Stimulated activated CD4-positive, alpha-beta T cell treated with anti-CD3 and anti-CD28 coated beads, Interleukin-12 subunit alpha, Interleukin-12 subunit beta, amount 100 ng/mL, for 24 hours (primary cell): ENCODE measurements at places on chromosomes 12 and 14.

DNA sequence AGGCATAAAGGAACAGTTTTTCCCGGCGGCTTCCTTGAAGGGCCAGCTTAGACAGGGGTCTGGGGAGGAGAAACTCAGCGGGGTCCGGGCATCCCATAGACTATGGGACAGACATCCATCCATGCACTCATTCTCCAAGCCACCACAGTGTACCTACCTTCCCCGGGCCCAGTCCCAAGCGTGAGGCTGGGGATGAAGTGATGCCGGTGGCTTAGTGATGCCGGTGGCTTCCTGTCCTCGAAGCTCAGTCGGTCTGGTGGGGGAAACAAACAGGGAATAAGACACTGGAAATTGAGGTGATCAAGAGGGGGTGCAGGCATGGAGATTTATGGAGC lies 421 bp downstream of the RTL1 start:
- DNase-seq: no peak

GRCh38 chr14:31208546-31209424 lies 1.2 kb upstream of the HECTD1 start:
- peak; percentile 19 for DNase-seq

DNA sequence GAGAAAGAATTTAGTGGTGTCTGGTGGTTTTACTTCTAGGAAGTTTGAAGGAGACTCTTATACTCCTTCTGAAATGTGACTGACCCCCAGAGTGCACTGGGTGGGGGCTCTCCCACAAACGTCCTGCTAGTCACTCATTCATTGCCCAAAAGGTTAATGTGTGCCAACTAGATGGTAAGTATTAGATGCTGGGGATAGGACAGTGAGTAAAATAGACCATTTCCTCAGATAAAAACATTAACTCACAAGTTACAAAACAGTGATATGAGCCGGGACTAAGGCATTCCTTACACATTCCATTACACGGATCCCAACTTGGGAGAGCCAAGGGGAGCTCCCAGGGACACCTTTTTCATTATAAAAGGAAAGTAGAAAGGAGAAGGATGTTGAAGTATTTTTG lies 185.1 kb downstream of the ATXN7L3B start:
- no peak for DNase-seq

GRCh38 chr12:61991661-61992060 lies 268.5 kb upstream of the USP15 start:
- no peak for DNase-seq

DNA sequence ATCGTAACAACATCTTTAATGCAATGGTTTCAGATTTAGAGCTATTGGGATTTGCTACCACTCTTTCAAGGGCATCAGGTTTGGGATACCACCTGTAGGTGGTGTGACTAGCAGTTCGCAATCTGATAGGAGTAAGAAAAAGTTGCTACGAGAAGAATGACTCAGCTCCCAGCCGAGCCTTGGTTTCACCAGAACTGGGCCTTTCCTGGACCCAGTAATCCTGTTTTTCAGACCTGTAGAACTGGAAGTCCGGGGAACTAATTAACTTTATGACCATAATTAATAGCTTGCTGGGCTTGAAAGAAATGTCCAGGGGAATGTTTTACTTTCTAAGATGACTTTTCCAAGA lies 770 bp downstream of the ABHD4 start:
- DNase-seq: no peak

DNA sequence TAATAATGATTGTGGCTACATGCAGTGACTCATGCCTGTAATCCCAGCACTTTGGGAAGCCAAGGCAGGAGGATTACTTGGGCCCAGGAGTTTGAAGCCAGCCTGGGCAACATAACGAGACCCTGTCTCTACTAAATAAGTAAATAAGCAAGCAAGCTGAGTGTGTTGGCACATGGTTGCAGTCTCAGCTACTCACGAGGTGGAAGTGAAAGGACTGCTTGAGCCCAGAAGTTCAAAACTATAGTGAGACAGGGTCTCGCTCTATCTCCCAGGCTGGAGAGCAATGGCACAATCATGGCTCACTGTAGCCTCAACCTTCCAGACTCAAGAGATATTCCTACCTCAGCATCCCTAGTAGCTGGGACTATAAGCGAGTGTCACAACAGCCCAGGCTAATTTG lies 64.7 kb downstream of the RPS6KA5 start:
- no peak for DNase-seq

DNA sequence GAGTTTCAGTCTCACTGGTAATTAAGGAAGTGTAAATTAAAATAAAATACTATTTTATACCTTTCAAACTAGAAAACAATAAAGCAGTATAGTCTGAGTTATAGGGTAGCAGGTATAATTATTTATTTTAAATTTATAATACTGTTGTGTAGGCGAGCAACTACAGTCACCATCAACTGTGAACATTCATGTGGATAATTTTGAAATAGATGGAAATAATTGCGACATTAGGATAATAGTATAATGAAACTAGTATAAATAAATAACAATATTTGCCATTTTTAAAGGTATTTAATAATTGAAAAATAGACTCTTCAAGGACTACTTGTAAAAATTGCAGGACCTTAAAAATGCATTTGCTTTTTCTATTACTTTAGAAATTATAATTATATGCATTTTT lies 3.8 kb upstream of the DYRK4 start:
- no peak for DNase-seq

DNA sequence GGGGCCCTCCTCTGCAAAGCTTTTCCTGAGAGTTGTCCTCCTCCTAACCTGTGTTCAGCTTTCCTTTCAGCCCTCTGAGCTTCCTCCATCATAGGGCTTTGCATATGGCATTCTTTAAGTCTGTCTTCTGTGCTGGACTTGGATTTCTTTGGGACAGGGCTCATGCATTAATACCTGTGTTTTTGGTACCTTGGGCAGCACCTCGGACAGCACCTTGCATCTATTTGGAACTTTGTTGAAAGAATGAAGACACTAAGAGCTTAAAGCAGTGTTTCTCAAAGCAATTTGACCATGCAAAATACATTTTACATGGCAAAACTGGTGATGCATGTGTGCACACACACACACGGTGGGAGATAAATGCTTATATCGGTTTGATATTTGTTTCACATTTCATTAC lies 115.0 kb upstream of the SRRM4 start:
- no peak for DNase-seq

DNA sequence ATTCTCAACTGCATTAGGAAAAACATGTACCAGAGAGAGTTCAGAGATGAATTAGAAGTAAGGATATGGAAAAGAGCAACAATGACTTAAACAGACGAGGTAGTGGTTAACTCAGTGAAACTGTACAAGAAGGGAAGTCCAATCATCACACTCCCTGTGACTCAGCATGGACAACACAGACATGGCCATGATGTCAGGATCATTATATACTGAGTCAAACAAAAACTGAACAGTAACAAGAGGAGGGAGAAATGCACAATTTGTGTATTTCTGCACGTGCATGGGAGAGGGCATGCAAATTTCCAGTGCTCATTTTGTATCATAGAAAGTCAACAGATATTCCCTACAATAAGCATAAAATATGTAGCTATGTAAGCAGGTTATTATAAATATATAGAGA lies 1037.8 kb downstream of the BCL11B start:
- DNase-seq: no peak

GRCh38 chr12:56385873-56386272 lies 23.2 kb upstream of the APOF start:
- DNase-seq: no peak
